ENCODE measurements at places on chromosomes 4 and X. TPM values are rescaled to one million over a fixed set of nuclear protein-coding genes. Genes with fewer than 3 reads are reported as not detected.

The SSX5 gene
- not detected for total RNA-seq

The CYSLTR1 gene
- not detected for total RNA-seq

The GC gene
- not detected for total RNA-seq

The MUC7 gene
- total RNA-seq, result not detected

The DDX60 gene
- 5.3 TPM for total RNA-seq

The SCARB2 gene
- 137 TPM for total RNA-seq

The TRMT44 gene
- 5.7 TPM for total RNA-seq

The MAGEB1 gene
- not detected for total RNA-seq

The XKRX gene
- total RNA-seq, result 2.6 TPM

The PHOX2B gene
- total RNA-seq, result not detected

The GDPD2 gene
- total RNA-seq, result not detected

The OSTC gene
- total RNA-seq, result 143 TPM

The NDP gene
- not detected for total RNA-seq

The PCSK1N gene
- total RNA-seq, result 8.1 TPM

The IRS4 gene
- not detected for total RNA-seq

The SEL1L3 gene
- 95.3 TPM for total RNA-seq

The CPE gene
- 2.1 TPM for total RNA-seq

The FHIP1A gene
- 0.12 TPM for total RNA-seq

The GAGE1 gene
- total RNA-seq, result not detected

The RNF150 gene
- total RNA-seq, result 0.40 TPM

Data from NCI-H460 (cell line).